ENCODE measurements at places on chromosomes 5 and 9. TPM values are rescaled to one million over a fixed set of nuclear protein-coding genes. Genes with fewer than 3 reads are reported as not detected.

DNA sequence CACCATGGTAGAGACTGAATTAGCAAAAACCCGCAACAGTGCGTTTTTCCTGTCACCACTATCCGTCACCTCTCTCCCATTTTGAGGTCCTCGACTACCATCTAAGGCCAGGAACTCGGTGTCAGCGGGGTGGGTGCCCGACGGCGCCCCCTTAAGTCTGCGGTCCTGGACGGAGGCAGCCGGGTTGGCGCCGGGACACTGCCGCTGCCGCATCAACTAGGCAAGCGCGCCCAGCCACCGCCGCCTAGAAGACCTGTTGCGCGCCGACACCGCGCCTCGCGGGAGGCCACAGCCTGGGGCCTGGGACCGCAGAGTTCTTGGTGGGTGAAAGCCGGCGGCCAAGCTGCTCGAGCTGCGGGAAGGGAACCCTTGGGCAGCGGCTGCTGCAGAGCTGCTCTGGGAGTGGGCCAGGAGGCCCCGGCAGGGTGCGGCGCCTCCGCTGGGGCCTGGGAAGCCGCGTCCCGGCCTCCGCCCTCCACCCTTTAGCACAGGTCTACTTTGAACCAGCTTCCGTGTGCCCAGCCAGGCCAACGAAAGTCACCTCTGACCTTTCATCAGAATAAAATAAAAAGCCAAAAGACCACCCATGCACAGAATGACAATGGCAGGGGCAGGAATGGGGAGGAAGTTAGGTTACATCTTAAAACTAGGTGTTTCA, 3.5 kb downstream of the FOXB2 start:
- H3K4me3 ChIP-seq, result no peak overlapping the region
- H3K27ac ChIP-seq, result no peak overlapping the region
- peaks cover 14% of the 10 kb centered on the region for H3K4me1 ChIP-seq
- H3K27me3 ChIP-seq, result peaks cover 62% of the 10 kb centered on the region
- H3K36me3 ChIP-seq, result peaks cover 8% of the 10 kb centered on the region

- no peaks in the 10 kb centered on the region for H3K36me3 ChIP-seq
- H3K27me3 ChIP-seq, result no peaks in the 10 kb centered on the region
- H3K4me3 ChIP-seq, result no peak overlapping the region
- H3K4me1 ChIP-seq, result no peaks in the 10 kb centered on the region
- DNase-seq, result no peak
Observed at GRCh38 chr5:122656160-122656559, 118.7 kb upstream of the SNX2 start.

The CD72 gene
- 15.0 TPM for total RNA-seq

The GRXCR2 gene
- total RNA-seq, result not detected

The IL13 gene
- total RNA-seq, result 1.4 TPM

Data from activated CD8-positive, alpha-beta T cell treated with anti-CD3 and anti-CD28 coated beads, Interleukin-2, amount 10 ng/mL, durations not matched to agents 7 days and 5 days (primary cell).